Stimulated activated CD4-positive, alpha-beta T cell treated with anti-CD3 and anti-CD28 coated beads, TNF-alpha, amount 100 ng/mL, for 1 hour (primary cell): ENCODE measurements at places on chromosomes 13 and 19.

GRCh38 chr19:55599468-55599841, at the start of gene FIZ1:
TSS of gene FIZ1 (minus strand) at chr19:55599517. CDS start at chr19:55597865, 1,652 bp downstream.
- DNase-seq = peak; percentile 93

GRCh38 chr13:23391752-23392151, 41.8 kb downstream of the SACS start:
- DNase-seq = no peak

- DNase-seq = no peak
These were observed 181.9 kb downstream of the PCDH9 start for GRCh38 chr13:67048084-67048820.

DNA sequence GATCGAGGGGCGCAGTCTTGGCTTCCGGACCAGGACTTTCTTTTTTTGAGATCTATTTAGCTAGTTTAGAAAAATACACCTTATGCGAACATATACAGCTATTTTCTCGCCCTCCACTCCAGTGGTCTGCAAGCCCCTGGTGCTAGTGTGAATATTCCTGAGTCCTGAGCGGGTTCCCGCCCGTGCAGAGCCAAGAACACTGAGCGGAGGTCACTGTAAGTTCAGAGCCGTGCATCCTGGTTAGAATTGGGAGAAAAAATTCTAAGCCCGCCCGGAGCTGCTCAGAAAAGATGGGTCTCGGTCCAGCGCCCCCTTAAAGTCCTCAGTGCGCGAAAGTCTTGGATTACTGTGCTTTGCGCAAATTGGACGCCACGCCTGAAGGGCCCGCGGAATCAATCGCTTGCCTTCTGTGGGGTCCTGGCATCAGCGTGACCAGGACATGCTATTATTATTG, 117.7 kb downstream of the KCNRG start:
- no peak for DNase-seq

DNA sequence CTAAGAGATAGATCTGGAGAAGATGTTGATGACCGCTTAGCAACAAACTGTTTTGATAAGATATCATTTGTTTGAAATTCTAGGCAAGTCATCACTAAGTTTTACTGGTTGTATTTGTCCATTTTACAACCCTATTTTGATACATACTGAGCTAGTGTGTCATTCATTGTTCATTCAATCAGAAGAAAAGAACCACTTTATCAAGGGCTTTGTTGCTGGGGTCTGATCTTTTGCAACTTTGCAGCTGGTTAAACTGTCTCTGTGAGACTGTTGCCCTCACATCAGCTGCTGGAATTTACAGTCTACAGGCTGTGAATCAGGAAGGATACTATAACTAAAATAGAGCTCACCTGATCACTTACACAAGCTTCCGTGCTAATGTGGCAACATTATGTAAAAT, 290.5 kb downstream of the RFC3 start:
- no peak for DNase-seq

- DNase-seq = no peak
These were observed 17.2 kb upstream of the RNASEH2B start for GRCh38 chr13:50892210-50892944.

DNA sequence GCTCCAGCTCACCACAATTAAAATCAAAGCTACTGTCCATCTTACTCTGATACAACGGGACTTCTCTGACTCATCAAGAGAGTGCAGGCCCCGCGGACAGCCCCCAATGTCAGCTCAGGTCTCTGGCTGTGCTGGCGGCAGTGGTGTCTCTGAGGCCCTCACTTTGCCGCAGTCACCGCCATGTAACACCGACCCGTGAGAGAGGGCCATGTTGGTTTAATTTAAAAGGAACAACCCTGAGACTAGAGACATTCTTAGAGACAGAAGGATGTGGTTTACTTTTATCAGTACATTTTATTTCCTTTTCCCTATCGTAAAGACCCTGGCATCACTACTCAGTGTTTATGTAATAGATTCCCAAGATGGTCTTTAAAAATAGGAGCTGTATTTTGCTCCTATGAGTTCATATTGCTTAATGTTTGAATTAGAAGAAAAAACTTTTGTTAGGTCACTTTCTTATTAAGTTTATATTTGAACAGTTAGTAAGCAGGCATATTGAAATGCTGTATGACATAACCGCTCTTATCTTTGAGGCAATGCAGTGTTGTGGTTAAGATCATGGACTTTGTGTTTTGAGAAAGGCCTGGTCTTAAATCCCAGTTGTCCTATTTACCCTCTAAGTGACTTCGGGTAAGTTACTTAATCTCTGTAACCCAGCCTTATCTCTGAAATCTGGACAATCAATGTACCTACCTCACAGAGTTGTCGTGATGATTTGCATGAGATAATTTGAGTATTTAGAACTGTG, 23.4 kb downstream of the DGKH start:
- no peak for DNase-seq

DNA sequence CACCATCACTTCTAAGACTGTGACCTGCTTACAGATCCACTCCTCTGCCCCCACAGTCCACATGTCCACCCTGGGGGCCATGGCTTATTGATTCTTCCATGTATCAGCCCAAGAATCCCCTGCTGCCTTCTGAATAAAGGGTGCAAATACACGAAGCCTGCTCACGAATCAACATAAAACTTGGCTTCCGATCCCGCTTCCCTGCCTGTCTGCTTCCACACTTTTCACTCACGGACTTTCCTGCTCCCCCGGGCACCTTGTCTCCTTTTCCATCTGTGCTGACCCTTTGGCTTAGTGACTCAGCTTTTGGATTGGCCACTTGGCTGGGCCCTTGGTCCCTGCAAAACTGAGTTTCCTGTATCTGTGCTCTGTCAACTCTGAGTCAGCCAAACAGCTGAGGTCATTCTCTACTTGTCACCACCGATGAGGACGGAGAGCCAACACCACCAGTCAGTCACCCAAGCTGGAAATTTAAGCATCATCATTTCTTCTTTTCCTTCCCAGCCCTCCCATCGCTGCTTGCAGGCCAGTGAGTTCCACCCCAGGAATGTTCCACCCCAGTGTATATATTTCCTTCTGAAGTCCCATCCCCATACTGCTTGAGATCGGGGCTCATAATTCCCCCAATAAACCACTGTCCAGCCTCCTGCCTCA, 11.4 kb upstream of the USP12 start:
- no peak for DNase-seq

- no peak for DNase-seq
These were observed 364.4 kb downstream of the DCT start for GRCh38 chr13:94115054-94115453.

GRCh38 chr19:13839938-13840304, 37.0 kb upstream of the NANOS3 start:
- no peak for DNase-seq

DNA sequence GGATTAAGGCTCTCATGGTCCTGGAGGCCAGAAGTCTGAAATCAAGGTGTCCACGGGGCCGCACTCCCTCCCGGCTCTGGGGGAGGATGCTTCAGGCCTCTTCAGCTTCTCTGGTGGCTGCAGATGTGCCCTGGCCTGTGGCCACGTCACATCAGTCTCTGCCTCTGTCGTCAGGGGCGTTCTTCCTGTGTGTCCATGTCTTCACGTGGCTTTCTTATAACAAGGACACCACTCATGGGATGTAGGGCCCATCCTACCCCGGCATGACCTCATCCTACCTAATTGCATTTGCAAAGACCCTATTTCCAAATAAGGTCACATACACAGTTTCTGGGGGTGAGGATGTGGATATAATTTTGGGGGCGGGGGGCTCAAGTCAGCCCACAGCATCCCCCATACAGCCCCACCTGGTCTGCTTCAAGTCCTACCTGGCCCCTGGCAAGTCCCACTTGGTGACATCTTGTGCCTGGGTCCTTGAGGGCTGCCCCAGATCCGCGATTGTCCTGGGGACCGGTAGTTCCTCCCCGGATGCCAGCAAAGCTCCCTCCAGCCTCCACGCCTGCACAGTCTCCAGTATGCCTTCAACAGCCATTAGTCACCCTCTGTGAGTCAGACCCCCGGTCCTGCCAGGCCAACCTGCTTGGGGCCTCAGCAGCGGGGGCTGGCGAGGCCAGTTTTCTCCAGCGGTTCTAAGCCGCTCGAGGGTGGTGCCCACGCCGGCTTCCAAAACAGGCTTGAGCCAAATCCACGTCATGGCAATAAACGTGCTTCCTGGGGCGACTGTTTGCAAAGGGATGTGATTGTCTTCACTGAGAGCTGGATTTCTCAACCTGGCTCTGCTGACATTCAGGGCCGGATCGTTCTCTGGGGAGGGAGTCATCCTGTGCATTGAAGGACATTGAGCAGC, 32.2 kb downstream of the MYO9B start:
- DNase-seq = no peak

DNA sequence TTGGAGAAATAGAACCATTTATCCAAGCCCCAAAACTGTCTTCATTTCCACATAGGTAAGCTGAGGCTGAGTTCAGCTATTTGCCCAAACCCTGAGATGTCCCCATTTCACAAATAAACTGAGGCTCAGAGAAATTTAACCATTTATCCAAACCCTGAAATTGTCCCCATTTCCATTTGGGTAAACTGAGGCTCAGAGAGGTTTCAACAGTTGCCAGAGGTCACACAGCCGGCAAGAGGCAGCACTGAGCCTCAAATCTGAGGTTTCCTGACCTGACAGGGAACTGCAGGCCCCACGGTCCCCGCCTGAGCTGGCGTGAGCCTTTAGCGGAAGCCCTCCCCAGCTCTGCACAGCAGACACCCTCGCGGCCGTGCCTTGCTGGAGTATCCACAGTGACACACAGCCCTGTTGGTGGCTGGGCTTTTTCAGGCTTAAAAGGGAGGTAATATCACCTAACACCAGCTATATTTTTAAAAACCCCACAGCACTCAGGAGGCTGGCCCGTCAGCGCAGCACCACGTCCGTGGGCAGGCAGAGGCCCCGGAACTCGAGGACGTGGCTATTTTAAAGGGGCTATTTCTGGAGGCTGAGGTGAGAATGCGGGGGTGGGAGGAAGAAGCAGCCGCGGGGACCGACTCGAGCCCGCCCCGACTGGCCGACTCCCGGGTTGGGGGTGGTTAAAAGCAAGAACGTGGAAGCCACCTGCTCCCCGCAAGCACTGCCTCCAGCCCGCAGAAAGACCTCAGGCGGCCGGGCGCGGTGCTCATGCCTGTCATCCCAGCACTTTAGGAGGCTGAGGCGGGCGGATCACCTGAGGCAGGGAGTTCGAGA, 18.5 kb downstream of the PTPRS start:
- DNase-seq = no peak

GRCh38 chr19:39405261-39405957, 1.2 kb upstream of the ZFP36 start:
- DNase-seq = no peak

GRCh38 chr19:50190439-50190891, 13.0 kb upstream of the MYH14 start:
- DNase-seq = no peak

- DNase-seq = no peak
These were observed 14.9 kb downstream of the KLC3 start for GRCh38 chr19:45355402-45355801.

DNA sequence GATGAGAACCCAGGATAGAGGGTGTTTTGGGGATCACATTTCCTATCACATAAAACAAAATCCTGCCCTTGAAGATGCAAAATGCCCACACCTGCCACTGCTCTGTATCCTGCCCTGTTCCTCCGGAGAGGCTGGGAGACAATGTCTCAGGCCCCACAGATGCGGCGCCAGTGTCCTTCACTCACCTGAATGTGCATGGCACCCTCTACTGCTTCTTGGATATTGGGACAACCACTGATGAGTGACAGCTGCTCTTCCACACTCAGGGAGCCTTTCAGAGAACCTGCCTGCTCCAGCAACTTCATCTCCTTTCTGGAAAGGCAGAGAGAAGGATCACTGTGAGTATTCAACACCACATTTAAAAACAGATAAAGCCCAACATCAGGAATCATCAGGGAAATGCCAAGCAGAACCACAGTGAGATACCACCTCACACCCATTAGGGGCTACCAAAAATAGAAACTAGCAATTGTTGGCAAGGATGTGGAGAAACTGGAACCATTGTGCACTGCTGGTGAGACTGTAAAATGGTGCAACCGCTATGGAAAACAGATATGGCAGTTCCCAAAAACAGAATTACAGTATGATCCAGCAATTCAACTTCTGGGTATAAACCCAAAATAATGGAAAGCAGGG, 36.4 kb downstream of the CRYL1 start:
- DNase-seq = no peak

GRCh38 chr13:72132075-72132474, 265.1 kb upstream of the DACH1 start:
- DNase-seq = no peak

DNA sequence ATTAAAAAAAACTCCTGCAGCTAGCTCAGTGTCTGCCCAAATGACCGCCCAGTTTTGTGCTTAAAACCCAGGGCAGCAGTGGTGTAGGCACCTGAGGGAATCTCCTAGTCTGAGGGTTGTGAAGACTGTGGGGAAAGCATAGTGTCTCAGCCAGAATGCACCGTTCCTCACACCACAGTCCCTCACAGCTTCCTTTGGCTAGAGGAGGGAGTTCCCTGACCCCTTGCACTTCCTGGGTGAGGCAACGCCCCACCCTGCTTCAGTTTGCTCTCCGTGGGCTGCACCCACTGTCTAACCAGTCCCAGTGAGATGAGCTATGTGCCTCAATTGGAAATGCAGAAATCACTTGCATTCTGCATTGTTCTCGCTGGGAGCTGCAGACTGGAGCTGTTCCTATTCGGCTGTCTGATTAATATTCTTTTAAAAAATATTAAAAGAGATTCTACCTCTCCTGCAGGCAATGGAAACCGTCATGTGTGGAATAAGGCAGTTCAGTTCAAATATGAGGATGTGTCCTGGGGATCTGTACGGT, 645.7 kb downstream of the FGF9 start:
- no peak for DNase-seq

- peak; percentile 45 for DNase-seq
These were observed 4.1 kb downstream of the ARHGEF1 start for GRCh38 chr19:41886761-41887710.

GRCh38 chr13:56923626-56924140, 217.0 kb upstream of the PRR20A start:
- DNase-seq = no peak

- no peak for DNase-seq
These were observed 2.1 kb downstream of the SEMA6B start for GRCh38 chr19:4557144-4557970.

DNA sequence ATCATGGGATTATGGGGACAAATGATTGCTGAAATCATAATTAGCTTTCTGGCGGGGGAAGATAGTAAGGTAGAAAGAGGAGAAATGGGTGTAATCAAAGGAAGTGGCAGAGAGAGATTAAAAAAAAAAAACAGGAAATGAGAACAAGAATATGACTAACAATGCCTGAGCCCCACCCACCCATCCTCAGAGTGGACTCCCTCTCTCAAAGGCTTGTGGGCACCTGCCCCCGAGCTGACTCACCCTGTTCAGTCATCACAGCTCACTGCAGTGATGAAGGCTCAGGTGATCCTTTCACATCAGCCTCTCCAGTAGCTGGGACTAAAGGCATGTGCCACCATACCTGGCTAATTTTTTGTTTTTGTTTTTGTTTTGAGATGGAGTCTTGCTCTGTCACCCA, 26.4 kb upstream of the TPT1 start:
- DNase-seq = peak; percentile 82

DNA sequence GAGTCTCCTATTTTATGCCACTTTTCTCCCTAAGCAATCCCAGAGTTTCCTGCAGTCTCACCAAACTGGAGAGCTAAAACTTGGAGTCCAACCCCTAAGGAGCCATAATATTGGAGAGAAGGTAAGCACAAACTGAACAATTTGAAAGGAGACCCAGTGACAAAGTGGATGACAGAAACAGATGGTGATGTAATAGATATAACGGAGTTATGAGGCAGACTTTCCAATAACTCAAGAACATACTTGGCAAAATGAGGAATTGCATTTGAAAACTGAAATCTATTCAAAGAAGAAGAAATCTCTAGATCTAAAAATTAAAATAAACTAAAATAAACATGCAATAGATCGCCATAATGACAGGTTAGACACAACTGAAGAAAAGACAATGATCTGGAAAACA, 200.9 kb upstream of the MIR17HG start:
- no peak for DNase-seq
